Activated CD4-positive, CD25-positive, alpha-beta regulatory T cell treated with anti-CD3 and anti-CD28 coated beads, Interleukin-2, amount 50 U/mL, for 72 hours (primary cell): ENCODE measurements at places on chromosomes 1 and 21.

GRCh38 chr1:112954945-112955772, 837 bp downstream of the SLC16A1 start:
- DNase-seq = peak; percentile 70

DNA sequence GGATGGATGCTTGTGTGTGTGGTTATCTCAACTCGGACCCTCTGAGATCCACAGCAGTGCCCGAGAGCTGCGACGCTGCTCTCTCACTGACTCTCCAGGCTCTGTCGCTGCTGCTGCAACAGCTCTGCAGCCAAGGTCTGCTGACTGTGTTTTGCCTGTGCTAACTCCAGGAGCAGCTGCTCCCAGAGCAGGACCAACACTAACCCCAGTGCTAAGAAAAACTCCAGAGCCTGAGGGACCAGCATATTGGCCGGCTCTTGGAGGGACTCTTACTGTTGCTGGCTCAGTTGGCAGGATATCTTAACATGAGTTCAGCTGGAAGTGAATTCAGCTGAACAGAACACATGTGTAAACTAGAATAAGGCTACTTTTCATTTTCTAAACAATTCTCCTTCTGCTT, 4.4 kb downstream of the LCE2C start:
- DNase-seq = no peak

DNA sequence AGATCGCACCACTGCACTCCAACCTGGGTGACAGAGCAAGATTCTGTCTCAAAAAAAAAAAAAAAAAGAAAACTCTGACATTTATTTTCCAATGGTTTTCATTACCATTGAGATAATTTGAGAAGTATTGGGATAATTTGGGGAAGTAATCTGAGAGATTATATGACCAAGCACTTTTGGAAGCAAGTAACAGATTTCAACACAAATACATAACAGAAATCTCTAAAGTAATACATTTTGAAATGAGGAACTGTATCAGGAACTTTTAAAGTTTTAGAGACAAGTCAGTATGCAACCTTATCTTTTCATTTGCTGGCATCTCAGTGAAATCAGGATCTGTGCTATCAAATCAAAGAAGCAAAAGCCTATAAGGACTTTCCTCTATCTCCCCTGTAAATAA, 25.4 kb upstream of the SLC16A1 start:
- DNase-seq = no peak

DNA sequence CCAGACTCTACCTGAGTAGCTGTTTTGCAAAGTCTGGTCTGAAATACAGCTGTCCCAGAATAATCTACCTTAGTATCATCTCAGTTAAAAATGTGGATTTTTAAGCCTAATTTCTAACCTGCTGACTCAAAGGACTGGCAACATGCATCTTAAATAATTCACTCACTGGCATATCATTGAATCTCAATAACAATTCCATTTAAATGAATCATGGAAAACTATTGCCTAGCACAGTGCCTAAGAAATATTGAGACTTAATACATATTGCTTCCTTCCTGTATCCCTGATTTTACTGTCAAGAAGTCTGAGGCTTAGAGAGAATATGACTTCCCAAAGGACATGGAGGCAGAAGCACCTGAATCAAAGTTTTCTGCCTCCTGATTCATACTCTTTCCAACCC, 3.1 kb downstream of the CCDC190 start:
- no peak for DNase-seq

DNA sequence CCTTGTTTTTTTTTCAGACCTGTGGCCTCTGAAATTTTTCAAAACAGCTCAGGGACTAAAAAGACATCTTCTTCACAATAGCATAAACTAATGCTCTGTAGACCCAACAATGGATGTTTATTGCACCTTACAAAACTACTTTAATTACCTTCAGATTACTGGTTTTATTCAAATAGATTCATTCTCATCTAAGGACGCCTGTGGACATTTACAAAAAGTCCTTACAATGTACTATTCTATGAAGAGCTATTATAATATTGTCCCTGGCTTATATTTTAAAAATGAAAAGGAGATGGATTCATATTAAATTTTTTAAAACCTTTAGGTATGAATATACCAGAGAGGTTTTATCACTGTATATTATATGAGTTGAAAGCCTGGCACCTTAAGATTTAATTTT, 238.4 kb upstream of the NR5A2 start:
- DNase-seq = no peak

GRCh38 chr1:92784021-92784638, 778 bp downstream of the EVI5 start:
- no peak for DNase-seq

GRCh38 chr1:184605941-184606340, 148.7 kb downstream of the EDEM3 start:
- DNase-seq = no peak

GRCh38 chr1:153525088-153525728, 10.6 kb downstream of the S100A6 start:
- peak; percentile 17 for DNase-seq

DNA sequence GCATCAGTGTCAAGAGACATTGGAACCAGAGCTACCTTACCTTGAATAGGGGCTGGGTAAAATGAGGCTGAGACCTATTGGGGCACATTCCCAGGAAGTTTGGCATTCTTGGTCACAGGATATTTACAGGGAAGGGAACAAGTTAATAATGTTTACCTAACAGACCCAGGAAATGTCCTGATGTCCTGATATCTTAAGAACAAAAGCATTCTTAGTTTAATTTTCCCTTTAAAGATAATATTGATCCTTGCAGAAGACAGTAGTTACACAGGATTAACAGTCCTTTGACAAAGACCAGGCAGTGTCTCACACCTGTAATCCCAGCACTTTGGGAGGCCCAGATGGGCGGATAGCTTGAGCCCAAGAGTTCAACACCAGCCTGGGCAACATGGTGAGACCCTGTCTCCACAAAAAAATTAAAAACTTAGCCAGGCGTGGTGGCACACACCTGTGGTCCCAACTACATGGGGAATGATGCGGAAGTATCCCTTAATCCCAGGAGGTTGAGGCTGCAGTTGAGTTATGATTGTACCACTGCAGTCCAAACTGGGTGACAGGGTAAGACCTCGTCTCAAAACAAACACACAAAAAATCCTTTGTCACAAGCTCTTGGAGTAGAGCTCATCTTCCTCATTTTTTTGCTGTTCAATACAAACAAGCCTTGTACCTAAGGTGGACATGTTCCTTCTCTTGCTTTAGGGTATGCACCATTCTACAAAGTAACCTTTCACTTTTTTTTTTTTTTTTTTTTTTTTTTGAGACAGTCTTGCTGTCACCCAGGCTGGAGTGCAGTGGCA, 1.3 kb upstream of the TOMM20 start:
- no peak for DNase-seq

GRCh38 chr21:28518630-28519029, 474.0 kb downstream of the LTN1 start:
- no peak for DNase-seq

- DNase-seq = no peak
Measured at GRCh38 chr21:25496825-25497482, 110.3 kb downstream of the MRPL39 start.

- DNase-seq = no peak
Measured at GRCh38 chr1:9385801-9386573, 93.3 kb downstream of the SPSB1 start.

DNA sequence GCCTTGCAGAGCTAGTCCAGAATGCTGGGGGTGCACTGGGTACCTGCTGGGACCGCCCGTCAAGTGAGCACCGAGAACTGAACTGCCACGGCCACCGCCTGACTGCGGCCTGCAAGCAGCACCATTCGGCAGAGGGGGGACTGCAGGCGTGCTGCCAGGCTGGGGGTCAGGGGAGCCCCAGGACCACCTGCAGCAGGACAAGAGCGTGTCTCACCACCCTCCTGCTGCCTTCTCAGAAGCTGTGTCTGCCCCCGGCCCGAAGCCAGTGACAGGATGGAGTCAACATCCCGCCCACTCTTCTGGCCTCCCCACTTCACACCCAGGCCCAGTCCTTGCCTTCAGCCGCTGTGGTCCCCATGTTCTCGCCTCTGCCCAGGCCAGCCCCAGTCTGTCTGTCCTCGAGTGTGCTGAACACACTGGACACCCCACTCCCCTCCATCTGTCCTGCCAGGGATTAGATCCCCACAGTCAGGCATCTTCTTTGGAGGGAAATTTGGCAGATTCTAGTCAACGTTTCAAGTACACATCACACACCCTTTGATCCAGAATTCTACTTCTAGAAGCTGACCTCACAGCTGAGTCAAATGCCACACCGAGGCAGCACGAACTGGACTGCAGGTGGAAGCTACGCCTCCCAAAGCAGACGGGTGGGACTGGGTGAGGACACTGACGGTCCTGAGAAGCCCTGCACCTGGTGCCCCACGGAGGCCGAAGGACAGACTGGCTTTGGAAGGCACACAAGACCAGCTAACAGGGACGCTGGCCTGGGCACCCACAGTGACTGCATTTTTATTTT, 26.0 kb downstream of the PTTG1IP start:
- no peak for DNase-seq

DNA sequence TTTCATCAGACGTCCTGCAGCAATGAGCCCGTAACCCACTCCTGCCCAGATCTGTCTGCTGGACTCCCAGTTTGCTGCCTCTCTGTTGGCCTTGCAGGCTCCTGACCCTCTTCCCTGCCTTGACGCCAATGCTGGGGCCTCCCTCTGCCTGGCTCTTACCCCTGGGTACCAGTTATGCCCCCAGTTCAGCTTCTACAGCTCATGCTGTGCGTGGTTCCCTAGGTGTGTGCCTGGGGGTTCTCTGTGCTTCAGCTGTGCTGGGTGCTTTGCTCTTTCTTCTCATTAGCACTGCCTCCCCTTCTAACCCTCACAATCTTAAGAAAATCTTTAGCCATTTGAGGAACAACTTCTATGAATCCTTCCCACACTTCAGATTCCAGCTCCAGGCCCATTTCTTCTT, 151.4 kb downstream of the ZSCAN20 start:
- DNase-seq = no peak

- DNase-seq = peak; percentile 69
Measured at GRCh38 chr1:206784471-206784903, 12.2 kb upstream of the IL10 start.

DNA sequence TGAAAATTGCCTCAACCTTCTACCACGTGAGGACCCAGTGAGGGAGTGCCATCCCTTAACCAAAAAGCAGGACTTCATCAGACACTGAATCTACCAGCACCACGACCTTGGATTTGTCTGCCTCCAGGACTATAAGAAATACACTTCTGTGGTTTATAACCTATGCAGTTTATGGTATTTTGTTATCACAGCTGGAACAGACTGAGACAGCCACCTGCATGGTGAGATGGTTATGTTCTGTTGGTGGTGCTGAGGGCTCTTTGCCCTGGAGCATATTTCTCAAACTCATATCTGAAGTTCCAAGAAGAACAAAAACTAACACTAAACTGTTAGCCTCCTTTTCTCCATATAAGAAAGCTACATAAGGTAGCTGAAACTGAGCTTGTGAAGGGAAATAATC, 69.8 kb upstream of the RGS18 start:
- no peak for DNase-seq

DNA sequence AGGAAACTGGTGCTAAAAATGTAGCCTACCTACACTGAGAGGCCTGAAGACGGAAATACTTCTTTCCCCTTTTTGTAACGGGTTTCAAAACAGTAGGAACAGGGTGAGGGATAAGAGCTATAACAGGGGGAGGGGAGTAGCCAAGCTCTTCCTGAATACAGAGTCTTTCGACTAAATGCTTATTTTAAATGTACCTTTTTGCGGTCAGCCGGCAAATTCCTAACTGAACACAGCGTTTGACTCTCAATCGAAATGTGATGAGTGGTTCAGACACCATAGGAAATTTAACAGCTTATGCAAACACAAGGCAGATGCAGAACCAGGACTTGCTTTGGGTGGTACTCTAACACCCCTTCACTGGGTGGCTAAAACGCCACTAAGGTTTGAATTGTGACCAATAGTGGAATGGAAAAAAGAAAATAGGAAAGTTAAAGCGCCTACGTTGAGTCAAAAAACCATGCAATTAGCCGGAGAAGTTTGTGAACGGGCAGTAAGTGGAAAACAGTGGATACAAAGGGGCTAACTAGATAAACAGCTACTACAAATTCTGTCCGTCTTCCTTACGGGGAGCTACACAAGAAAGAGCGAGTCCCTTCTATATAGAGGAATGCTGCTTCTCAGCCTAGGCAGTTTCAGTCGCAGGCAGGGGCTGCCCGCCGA, 1.7 kb downstream of the EGLN1 start:
- DNase-seq = no peak

DNA sequence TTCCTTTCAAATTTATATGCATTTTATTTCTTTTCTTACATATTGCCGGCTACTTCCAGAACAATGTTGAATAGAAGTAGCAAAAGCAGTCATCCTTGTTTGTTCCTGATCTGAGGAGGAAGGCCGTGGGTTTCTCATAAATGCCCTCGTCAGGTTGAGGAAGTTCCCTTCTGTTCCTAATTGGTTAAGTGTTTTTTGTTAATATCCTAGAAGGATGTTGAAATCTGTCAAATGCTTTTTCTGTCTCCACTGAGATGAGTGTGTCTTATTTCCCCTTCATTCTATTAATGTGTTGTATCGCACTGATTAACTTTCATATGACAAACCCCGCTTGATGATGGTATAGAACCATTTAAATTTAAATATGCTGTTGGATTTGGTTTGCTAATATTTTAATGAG, 15.4 kb downstream of the TTLL10 start:
- no peak for DNase-seq

- peak; percentile 72 for DNase-seq
Measured at GRCh38 chr1:151993734-151994496, at the start of gene S100A10. Gene S100A10, minus strand, starts transcription at chr1:151993859. Its CDS starts 7,629 bp downstream, at chr1:151986230.
